ENCODE measurements at places on chromosomes 4 and X.

- peak; percentile 71 for DNase-seq
Observed at GRCh38 chr4:54152846-54153600, 53.1 kb downstream of the GSX2 start.

DNA sequence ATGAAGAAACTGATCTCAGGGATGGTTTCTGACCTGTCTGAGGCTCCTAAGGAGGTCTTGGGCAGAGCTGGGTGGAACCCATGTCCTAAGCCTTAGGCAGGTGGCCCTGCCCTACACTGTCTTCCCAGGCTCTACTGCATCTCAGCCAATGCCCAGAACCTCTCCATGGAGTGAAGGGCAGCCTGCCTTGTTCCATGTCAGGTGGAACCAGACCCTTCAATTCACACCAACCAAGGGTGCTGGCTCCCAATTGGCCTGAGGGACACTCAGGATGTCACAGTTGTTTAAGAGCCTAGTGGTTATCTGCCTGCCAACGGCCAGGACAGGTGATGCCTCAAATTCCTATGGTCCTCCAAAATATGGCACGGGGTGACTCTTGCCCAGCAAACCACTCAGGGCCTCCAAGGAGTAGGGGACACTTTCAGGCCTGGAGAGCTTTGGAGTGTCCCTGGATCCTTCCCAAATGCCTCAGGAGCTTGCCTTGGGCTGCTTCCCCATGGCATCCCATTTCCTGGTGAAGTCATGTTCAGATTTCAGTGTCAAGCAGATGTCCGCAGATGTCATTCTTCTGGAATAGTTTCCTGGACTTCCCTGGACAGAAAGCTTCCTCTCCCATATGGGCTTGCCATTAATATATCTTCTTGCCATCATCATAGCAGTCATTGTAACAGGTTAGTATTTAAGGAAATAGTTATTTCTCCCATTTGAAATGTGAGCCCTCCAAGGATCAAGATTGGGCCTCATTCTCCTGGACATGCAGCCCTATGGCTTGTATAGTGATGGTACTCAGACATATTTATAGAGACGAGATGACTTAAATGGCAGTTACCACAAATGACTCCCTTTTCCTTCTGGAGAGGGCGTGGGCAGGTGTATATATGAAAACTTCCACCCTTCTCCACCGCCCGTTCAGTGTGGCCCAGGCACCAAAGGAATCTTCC, 67.1 kb downstream of the MED28 start:
- no peak for DNase-seq

- no peak for DNase-seq
Observed at GRCh38 chrX:1700757-1701156, 85.9 kb downstream of the ASMT start.

GRCh38 chrX:51420610-51421009, 75.8 kb downstream of the NUDT11 start:
- DNase-seq = peak; percentile 32

- no peak for DNase-seq
Observed at GRCh38 chrX:20347481-20347880, 80.8 kb upstream of the RPS6KA3 start.

DNA sequence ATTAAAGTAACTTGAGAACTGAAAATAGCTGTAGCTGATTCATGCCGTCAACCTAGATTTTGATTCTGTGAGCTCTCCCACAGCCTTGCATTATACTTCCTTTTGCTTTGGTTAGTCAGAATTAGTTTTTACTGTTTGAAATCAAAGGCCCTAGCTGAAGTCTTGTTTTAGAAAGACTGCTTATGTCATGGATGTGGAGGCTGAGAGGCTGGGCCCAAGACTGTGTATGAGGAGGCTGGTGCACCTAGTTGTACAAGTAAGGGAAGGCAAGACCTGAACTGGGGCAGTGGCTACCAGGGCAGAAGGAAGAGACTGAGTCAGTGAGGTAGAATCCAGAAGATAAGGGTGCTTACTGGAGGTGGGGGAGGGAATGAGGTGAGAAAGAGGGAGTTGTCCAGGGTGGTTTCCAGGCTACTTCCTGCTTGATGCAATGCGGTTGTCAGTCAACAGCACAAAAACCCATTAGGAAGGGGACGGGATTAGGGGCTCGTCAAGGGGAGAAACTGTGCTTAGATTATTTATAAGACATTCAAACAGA, 76.2 kb upstream of the PAGE3 start:
- no peak for DNase-seq

GRCh38 chrX:141787655-141788054, 50.5 kb upstream of the MAGEC3 start:
- DNase-seq = no peak

DNA sequence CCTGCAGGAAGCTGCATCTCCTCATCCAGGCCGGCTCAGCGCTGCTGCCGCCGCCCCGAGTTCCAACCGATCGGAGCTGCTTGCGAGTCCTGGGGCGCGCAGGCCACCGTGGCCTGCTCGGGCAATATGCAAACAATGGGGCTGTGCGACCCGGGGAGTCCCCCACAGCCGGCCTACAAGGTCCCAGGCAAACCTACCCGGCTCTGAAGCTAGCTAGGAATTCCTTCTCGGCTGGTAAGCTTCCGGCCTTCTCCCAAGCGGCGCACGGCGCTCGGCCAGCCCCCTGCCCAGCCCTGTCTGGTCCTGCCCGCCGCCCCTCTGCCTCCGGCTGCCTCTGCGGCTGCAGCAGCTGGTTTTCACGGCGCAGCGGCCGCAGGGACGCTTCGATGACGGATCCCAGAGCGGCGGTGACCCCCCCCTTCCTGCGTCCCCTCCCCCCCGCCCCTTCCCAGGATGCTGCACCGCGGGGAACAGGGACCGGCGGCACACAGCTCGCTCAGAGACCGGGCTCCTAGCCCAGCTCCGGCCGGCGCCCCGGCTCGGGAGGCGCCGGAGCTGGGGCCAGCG, 59.4 kb downstream of the TSC22D3 start:
- peak; percentile 40 for DNase-seq

GRCh38 chrX:20240201-20240600, 26.5 kb downstream of the RPS6KA3 start:
- no peak for DNase-seq

GRCh38 chrX:104288961-104289360, 34.2 kb upstream of the ESX1 start:
- no peak for DNase-seq

DNA sequence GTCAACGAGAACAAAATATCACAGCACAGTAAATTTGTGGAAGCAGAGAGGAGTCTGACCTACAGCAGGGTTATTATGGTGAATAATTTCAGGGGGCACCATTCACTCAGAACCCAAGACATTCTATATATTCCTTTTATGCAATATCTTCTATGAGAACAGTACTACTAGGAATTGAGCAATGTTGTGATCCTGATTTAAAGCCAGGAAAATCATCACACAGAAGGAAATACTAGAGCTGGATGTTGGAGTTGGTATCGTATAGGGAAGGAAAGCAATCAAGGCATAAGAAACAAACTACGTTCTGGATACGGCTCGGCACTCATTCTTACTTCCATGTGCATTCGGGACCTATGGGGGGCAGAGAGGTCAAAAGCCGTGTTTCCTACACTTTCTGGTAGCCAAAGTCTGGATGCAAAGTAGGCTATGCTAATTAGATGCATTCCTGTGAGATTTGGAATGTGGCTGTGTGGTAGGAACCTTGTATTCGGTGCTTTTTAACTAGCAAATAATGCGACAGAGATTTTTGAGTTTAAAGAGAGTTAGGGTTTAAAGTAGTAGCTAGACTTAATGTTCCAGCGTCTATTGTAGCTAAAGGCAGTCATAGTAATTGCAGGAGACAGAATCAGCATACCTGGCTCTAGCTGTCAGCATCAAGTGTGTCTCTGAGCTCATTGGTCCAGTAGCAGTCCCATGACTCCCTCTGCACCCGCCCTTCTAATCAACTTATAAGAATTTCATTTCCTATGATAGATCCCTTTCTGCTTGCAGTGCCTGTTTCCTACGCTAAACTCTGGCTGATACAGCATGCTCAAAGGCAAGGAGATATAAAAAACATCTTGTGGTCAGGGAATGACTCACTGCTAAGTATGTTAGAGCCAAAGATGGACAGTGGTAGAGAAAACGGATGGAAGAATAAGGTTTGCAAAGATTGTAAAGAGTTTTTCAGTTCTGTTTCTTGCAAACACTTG, 43.3 kb upstream of the PDGFC start:
- peak; percentile 58 for DNase-seq

- no peak for DNase-seq
Observed at GRCh38 chrX:87924619-87925018, 407.0 kb downstream of the KLHL4 start.

DNA sequence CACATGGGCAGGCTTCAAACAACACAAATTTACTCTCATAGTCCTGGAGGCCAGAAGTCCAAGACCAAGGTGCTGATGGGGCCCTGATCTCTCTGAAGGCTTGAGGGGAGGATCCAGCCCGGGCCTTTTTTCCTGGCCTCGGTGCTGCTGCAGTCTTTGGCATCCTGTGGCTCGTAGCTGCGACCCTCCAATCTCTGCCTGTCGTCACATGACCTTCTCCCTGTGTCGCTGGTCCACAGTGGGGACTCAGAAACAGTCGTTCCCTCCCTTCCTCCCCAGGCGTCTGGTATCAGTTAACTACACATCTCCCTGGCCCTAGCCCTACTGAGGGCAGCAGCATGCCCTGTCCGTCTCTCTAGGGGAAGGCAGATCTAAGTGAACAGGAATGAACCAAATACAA, 19.1 kb upstream of the MSX1 start:
- no peak for DNase-seq

DNA sequence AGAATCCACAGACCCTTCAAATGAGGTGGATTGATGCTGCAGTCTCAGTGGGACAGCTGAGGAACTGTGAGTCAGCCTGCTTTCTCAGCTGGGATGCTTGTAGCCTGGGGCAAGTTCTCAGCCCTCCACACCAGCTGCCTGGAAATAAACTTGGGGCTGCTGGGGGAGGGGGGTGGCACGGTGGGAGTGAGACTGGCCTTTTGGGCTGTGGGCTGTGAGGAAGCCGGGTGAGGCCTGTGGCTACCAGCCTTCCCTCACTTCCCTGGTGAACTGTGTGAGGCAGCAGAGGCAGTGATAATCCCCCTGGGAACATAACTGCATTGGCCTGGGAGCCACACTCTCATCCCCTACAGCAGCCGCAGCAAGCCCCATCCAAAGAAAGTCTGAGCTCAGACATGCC, 114.5 kb upstream of the GUCY1A1 start:
- no peak for DNase-seq

DNA sequence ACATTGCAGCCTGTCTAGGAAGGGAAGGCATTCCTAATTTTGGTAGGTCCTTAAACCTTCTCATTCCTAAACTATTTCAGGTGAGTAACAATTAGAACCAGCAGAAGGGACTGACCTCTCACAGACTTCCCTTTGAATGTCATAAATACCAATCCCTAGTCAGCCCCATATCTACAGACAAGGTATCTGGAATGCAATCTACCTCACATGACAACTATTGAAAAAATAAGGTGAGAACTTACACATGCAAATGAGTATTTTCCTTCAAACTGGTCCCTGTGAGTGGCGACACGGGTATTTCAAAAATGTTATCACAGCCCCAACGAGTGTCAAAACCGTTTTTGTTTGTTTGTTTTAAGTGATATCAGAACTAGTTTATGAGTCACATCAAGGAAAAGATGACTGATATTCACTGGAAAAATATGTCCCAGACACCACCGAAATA, 102.4 kb upstream of the VCX2 start:
- no peak for DNase-seq

GRCh38 chr4:123291329-123291728, 105.3 kb upstream of the SPRY1 start:
- no peak for DNase-seq

DNA sequence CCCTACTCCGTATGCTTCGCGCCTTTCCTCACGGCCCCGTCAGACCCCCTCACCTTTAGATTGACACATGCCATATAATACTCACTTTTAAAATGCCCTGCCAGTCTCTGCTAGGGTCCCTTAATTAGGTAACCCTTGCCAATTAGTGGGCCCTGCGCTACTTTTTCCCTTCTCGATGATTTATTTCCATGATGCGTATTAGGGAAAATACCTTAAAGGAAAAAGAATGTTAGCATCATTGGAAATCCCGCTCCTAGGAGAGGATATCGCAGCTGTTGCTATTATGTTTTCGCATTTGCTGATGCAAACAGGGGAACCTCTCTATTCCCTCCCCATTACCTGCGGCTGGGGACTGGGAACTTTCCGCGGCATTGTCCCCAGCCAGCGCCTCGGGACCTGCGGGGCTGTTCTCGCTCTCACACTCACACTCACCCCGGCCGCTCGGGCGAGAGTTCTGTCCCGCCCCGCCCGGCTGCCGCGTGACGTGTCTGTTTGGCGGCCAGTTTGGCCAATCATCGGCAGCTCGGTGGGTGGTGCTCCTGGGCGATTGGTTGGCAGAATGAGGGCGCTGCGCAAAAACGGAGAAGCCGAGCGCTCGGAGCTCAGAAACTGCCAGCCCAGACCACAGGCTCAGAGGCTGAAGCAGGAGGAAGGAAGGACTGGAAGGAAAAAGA, at the start of gene PCDH10:
Gene PCDH10, plus strand, starts transcription at position 605 of the 674 bp plus-strand sequence. CDS start 847 bp downstream, outside the sequence.
- DNase-seq = no peak

DNA sequence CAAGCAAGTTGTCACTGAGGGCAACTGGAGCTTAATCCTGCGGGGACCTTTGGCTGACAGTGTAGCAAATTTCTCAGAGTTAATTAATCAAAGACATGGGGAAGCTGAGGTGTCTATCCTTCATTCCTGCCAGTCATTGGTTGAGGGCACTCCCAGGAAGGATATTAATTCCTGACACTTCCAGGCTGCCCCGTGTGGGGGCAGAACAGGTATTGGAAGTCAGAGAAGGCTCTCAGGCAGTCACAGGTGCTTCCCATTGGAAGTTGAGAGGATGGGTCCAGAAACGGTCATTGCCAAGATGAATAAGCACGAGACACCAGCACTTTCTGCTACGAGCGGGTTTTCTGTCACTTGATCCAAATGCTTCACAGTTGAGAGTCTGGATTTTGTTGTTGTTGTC, 29.1 kb upstream of the CD38 start:
- DNase-seq = no peak

DNA sequence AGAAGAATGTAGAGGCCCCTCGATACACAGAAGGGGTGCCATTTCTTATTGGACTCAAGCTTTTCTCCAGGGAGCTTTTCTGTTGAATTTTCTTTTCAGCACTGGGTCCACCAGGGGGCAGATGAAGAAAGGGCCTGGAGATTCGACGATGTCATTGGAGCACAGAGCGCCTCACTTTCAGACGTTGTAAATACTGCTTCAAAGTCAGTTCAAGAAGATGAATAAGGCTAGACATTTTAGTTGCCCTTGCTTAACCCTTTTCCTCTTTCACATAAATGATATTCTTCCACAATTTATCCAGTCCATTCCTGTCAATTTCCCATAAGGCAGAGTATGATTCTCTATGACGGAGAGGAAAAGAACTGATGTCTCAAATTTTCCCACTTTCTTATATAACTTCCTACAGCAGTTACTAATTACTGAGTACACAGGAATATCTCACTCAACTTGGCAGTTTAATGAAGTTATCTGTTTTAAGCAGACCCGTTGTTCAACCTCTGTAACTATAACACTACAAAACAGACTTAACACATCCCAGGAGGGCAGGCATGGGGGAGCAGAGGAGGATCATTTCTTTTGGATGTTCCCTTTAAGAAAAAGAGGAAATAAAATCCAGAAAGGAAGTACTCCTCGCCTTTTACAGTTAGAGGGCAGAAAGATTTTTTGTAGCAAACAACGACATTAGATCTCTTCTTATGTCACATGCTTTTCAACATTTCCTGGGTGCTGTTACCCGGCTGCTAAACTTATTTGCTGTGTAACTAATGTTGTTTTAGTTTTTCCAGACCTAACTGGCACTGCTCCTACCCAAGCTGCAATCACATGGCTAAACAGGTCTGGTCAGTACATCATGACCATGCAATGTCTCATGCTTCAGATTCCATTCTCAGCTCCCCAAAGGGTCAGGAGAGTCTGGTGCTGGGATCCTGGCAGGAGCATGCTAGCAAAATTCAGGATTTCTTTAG, 12.2 kb upstream of the CENPU start:
- DNase-seq = peak; percentile 62

GRCh38 chr4:88097781-88098180, 60.7 kb downstream of the ABCG2 start:
- DNase-seq = no peak

All from urothelium cell line (cell line).